ENCODE measurements at places on chromosomes 3 and 15.
A peak's percentile ranks its signal among the peaks of the same experiment; 100 is the strongest.

DNA sequence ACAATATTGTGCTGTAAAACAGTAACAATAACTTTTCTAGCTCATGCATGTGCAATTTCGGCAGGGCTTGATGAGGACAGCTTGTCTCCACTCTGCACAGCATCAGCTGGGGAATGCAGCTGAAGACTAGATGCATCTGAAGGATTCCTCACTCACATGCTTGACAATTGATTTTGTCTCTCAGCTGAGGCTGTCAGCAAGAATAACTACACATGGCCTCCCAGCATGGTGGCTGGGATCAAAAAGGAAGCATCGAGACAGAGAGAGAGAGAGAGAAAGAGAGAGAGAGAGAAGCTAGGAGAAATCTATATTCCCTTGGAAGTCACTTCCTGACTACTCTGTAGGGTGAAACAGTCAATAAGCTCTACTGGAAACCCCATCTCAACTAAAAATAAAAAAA lies 487.1 kb downstream of the PLOD2 start:
- no peaks in the 10 kb centered on the region for H3K4me1 ChIP-seq
- H3K27ac ChIP-seq, result no peak overlapping the region
- H3K27me3 ChIP-seq, result no peaks in the 10 kb centered on the region
- no peak overlapping the region for H3K4me3 ChIP-seq
- no peaks in the 10 kb centered on the region for H3K36me3 ChIP-seq

DNA sequence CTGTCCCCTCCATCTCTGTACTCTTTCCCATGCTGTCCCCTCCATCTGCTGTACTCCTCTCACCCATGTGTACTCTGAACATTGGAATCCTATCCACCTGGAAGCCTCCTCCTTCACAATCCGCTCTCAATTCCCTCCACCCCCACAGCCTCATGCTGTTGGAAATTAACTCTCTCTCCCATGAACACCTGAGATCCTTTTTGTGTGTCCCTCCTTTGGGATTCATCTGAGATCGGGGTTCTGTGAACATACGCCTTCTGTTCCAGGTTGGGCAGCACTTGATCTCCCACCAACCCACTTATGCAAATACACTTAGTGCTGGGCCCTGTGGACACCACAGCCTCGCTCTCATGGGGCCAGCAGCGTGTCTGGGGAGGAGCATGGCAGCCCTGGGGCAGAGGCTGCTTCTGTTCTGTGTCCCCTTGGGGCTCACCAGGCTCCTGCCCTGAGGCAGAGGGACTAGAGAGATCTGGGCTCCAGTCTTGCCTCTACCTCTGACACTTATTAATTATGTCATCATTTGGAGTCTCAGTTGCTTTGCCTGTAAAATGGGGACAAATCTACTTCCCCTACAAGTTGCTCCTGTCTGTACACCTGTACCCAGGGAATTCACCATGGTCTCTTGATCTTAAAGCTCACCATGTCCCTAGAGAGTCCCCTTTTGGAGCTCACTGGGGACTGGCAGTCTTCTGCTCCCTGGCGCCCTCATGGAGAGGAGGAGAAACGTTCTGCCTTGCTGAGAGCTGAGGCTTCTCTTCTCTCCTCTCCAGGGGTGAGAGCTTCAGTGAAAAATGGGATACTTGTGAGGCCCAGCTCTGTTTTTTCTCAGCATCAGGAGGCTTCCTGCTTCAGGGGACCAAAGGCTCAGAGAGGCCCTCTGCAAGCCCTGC lies 42.7 kb downstream of the ITGA11 start:
- peak overlapping the region; percentile 19 for H3K27ac ChIP-seq
- H3K27me3 ChIP-seq, result no peaks in the 10 kb centered on the region
- H3K4me3 ChIP-seq, result no peak overlapping the region
- no peaks in the 10 kb centered on the region for H3K36me3 ChIP-seq
- H3K4me1 ChIP-seq, result peaks cover 31% of the 10 kb centered on the region

DNA sequence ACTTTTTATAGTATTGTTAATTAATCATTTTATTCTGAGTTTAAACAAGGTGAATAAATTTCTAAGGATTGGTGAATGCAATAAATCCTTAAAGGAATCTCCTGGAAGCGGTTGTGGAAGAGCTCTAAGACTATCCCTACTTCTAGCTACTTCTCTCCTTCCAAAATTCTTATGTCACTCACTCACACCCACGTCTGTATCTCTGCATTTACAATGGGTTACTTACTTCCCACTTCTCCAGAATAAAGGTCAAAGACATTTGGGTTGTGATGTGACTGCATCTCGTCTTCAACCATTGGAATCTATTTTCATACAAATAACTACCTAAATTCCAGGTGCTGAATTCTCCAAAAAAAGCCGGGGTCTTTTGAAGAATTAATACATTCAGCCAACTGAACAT lies 234.2 kb upstream of the MDFIC2 start:
- no peak overlapping the region for H3K27ac ChIP-seq
- no peak overlapping the region for H3K4me3 ChIP-seq
- no peaks in the 10 kb centered on the region for H3K36me3 ChIP-seq
- H3K4me1 ChIP-seq, result no peaks in the 10 kb centered on the region
- no peak for DNase-seq

- 0 out of 2 replicates have a peak, but pooled peaks cover 2% of the 10 kb centered on the region for H3K4me1 ChIP-seq
- H3K27me3 ChIP-seq, result no peaks in the 10 kb centered on the region
- no peak overlapping the region for H3K4me3 ChIP-seq
These were observed 85.9 kb upstream of the CSPG5 start for GRCh38 chr3:47664519-47664918.

- no peaks in the 10 kb centered on the region for H3K36me3 ChIP-seq
- DNase-seq, result no peak
- no peak overlapping the region for H3K27ac ChIP-seq
- no peaks in the 10 kb centered on the region for H3K27me3 ChIP-seq
These were observed 43.2 kb upstream of the NEDD4 start for GRCh38 chr15:56036546-56037067.
